Smooth muscle cell of the coronary artery (primary cell): ENCODE measurements at places on chromosomes 2 and 18. TPM values are rescaled to one million over a fixed set of nuclear protein-coding genes. Genes with fewer than 3 reads are reported as not detected.

ABCG8 gene
- not detected in 2 replicates for total RNA-seq

DLGAP1 gene
- 2.9 TPM in 1 of 2 replicates, not detected in the other for total RNA-seq

RDH14 gene
- total RNA-seq, result 17.7 and 24.2 TPM in 2 replicates

RASGRP3 gene
- 2.9 and 4.1 TPM in 2 replicates for total RNA-seq

ALPG gene
- total RNA-seq, result not detected in 2 replicates
